Brain (organoid and tissue), 16 donors: ENCODE measurements at places on chromosomes 1 and 21.

- no peak for DNase-seq
Observed at GRCh38 chr21:38206646-38207045, 50.1 kb upstream of the KCNJ15 start.

- DNase-seq: no peak
Observed at GRCh38 chr1:169833179-169833901, 38.6 kb upstream of the METTL18 start.

DNA sequence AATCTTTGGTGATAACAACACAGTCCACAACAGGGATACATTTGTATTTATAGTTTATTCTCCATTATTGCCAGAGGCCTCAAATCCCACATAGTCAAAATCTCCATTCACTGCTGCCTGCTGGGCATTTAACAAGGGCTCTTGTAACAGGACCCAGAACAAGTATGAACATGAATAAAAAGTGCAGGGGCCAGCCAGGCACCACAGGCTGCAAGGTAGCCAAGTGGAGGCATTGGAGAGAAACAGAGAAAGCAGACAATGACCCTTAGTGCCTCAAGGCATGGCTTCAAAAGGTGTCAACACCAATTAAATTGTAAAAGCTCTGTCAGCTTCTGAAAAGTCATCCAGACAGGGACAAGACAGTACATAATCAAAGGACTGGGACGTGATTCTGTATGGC, 116.8 kb downstream of the ATP6V1G3 start:
- DNase-seq: no peak

DNA sequence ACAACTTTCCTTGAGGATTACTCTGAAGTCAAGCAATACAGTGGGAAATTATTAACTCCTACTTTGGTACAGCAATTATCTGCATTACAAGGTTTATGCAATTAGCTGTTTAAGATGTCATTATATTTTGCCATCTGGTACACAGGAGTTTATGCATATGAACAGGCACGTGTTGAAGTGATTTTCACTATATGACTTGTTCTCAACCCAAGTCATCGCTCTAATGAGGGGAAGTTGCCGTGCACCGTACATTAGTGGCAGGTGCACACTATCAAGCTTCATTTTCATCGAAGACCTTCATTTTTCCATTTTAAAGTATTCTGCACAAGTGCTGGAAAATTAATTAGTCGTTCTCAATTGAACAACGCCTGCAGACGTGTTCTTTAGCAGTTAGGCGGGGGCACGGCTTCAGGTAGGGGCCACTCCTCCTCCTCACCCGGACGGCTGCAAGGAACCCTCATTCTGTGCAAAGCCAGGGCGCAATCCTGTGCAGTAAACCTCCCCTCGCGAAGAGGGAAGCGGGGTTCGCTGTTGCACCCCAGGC, 39.8 kb upstream of the NFIA start:
- peak; percentile 64 for DNase-seq

DNA sequence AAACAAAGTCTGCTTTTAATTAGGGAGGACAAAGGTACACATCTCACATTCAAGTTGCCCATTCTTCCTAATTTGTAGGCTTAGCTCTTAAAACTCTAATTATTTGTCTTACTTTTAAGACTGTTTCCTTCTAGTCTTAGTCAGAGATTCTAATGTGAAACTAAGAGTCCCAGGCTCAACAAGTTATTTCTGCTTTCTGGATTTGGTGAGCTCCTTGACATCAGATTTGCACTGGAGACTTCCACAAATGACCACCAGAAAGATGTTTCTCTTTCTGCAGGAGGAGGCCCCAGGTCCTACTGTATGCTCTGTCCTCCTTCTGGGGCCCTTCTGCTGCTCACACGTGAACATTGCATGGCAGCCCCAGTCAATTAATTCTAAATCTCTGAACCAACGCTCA, 194.2 kb upstream of the JUN start:
- no peak for DNase-seq

DNA sequence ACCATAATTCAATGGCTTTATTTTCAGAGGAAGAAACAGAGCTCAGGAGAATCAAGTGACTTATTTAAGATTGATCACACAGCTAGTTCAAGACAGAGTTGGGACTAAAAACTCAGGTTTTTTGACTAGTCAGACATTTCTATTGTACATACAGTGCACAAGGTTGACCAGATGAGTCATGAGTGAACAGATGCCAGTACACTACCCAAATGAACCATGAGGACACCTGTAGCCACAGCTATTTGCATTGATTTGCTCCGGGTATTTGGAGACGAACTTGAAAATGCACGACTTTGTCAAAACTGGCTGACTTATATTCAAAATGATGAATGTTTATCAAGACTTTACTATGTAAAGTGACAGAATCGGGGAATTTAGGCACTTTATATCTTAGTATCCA, 161.7 kb upstream of the ST6GALNAC5 start:
- no peak for DNase-seq
